ENCODE measurements at places on chromosomes 2 and 18.

GRCh38 chr2:12262681-12263436, 453.9 kb upstream of the TRIB2 start:
- DNase-seq: no peak

GRCh38 chr2:206940546-206940945, 1.2 kb downstream of the CPO start:
- no peak for DNase-seq

- DNase-seq: no peak
These were observed 31.2 kb downstream of the EIF4E2 start for GRCh38 chr2:232581725-232582124.

GRCh38 chr2:23385351-23385747, 370 bp downstream of the KLHL29 start:
- no peak for DNase-seq

DNA sequence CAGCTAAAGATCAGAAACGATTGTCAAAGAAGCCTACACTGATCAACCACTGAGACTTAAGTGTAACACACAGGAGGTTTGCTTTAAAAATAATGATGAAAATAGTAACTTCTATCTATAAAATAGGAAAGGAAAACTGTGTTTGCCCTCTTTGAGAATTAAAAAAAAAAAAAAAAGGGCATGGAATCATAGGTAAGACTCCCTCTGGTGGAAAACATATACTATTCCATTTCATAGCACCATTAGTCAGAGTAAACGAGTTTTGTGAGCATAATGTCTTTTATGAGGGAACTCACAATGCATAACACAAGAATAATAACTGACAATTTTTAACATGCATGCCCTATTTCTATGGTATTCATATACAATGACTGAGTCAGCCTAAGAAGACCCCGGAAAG, 36.3 kb downstream of the SLC35F5 start:
- no peak for DNase-seq

GRCh38 chr2:30403592-30404312, 43.3 kb upstream of the LCLAT1 start:
- DNase-seq: no peak

DNA sequence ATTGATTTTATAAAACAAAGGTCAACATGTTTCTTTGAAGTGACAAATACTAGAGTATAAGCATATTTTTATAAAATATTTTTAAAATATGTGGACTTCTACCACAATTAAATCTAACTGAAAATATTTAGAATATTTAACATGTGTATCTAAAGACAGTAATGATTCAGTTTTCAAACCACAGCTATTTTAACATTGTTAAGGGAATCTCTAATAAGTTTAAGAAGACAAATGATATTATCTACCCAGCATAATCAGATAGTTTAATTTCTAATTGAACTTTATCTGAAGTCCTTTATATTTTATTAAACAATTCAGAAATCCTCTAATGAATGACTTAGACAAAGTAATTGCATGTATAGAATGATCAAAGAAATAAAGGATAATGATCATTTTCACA, 96.2 kb downstream of the VWC2L start:
- DNase-seq: no peak

DNA sequence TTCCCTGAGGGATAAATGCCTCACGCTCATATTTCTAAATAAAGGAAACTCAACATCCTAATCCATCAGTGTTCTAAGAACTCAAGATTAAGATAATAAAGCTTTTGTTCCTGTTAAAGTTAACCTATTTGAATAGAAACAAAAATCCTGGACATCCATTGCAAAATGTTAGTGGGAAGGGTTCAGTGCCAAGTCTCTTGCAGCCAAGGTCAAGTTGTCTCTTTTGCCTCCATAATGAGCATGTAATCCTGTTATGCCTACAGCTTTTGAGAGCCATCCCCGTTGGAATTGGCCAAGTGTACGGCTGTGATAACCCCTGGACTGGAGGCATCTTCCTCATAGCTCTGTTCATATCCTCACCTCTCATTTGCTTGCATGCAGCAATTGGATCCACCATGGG, 51.3 kb upstream of the SLC14A1 start:
- DNase-seq: no peak

GRCh38 chr2:165897074-165897473, 56.5 kb downstream of the TTC21B start:
- DNase-seq: no peak

DNA sequence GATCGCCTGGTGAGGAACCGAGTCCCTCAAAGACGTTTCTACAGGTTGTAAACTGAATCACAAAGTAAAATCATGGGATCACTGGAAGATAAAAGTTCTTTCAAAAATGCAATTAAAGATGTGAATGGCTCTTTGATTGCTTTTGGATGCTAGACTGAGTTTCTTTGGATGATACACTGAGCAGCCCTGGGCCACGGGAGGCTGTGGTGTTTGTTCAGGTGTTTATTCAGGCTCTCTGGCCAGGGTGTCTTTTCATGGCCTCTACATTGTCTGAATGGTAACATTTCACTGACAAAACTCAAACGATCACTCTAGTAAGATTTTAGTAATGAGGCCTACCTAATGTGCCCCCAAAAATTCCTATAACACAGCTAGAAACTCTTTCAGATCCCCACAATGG, 48.4 kb upstream of the SPATS2L start:
- no peak for DNase-seq

GRCh38 chr2:218230882-218231281, 13.9 kb downstream of the ARPC2 start:
- DNase-seq: no peak

- DNase-seq: no peak
These were observed 123.0 kb downstream of the PMAIP1 start for GRCh38 chr18:60022671-60023276.

GRCh38 chr2:219045937-219046550, 4.7 kb upstream of the CFAP65 start:
- DNase-seq: no peak

DNA sequence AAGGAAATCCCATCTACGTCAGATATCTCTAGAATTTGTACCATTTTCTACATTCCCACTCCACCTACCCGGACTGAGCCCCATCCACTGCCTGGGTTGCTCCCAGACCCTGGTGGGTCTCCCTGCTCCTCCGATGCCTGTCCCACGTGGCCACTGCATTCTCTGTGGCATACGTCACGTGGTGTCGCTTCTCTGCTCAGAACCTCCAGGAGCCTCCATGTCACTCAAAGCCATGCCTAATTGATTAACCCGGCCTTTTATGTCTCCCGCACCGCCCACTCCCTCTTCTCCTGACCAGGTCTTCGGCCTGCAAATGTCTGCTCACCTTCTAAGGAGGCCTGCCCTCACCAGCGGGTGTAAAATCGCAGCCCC, 176.6 kb downstream of the HDAC4 start:
- DNase-seq: no peak

GRCh38 chr18:34709750-34710441, at the start of gene DTNA:
DTNA (plus strand) TSS chr18:34710298; CDS start chr18:34755977, 45,679 bp downstream.
- DNase-seq: no peak

GRCh38 chr2:1721706-1722646, 22.3 kb downstream of the PXDN start:
- DNase-seq: peak; percentile 88

All from glomerular endothelial cell (primary cell).